ENCODE measurements at places on chromosomes 13 and 19.
A peak's percentile ranks its signal among the peaks of the same experiment; 100 is the strongest.

- no peak for DNase-seq
These were observed 6.3 kb downstream of the ZNF71 start for GRCh38 chr19:56601375-56601774.

DNA sequence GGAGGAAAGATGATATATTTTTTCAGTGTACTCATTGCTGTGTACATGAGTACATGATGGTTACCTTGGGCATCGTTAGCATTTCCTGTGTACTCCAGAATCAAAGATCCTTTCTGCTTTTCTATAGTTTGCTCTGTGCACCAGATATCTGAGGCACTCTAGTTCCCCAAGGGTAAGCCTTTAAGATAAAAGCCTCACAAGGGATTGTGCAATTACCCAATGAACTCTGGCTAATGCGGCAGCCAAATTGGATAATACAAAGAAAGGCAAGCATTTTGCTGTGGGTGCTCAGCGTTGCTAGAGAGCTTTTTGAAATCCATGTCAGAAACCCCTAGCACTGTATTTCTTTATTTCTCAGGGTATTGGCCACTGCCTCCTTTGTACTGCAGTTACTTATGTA lies 2.9 kb downstream of the CYSLTR2 start:
- DNase-seq: no peak

DNA sequence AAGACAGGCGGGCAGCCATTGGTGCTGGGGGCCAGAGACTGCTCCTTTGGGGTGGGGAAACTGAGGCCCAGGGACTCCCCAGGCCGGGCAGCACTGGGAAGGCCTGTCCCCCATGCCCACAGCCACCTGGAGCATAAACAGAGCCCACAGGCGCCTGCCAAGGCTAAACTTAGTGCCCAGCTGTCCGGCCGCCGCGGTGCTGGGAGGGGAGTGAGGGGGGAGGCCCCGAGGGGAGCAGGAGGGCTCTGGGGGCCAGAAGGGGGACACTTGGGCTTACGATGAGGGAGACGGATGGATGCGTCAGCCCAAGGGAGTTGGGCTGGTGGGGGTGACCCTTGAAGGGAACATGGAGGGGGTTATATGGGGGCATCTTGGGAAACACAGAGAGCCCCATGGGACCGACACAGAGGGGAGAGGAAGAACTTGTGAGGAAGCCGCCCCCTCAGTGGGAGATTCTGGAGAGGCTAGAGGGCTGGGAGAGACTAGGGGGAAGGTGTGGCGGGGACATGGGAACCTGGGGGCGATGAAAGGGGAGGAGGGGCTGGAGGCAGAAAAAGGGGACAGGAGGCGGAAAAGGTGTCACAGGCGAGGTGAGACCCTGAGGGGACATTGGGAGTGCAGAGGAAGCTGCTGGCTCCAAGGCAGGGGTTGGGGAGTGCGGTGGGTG lies 2.2 kb downstream of the CERS1 start:
- DNase-seq: no peak

- DNase-seq: no peak
These were observed 37.2 kb upstream of the LRCH1 start for GRCh38 chr13:46515803-46516202.

- no peak for DNase-seq
These were observed 1863.5 kb upstream of the PCDH20 start for GRCh38 chr13:63279136-63279535.

- DNase-seq: no peak
These were observed 307.4 kb downstream of the DIAPH3 start for GRCh38 chr13:59856281-59856810.

- no peak for DNase-seq
These were observed 10.7 kb upstream of the CACNG6 start for GRCh38 chr19:53980539-53981375.

DNA sequence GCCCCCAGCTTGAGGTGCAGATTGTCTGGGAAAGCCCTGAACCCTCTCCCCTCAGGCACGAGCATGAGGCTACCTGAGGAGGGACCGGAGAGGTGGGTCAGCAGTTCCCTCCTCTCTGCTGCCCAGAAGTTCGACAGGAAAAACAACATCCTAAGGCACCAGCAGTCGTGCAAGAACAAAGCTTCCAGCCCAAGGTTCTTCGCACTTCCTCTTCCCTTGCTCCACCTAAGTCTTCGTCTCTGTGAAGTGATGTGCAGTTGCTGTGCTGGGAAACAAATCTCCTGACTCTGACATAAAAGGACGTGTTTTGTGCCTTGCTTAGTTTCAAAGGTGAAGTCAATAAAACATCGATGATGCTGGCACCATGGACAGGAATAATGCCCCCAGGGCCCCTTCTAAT lies 173.3 kb downstream of the USP12 start:
- DNase-seq: no peak

- no peak for DNase-seq
These were observed 839 bp downstream of the COG6 start for GRCh38 chr13:39656325-39656677.

DNA sequence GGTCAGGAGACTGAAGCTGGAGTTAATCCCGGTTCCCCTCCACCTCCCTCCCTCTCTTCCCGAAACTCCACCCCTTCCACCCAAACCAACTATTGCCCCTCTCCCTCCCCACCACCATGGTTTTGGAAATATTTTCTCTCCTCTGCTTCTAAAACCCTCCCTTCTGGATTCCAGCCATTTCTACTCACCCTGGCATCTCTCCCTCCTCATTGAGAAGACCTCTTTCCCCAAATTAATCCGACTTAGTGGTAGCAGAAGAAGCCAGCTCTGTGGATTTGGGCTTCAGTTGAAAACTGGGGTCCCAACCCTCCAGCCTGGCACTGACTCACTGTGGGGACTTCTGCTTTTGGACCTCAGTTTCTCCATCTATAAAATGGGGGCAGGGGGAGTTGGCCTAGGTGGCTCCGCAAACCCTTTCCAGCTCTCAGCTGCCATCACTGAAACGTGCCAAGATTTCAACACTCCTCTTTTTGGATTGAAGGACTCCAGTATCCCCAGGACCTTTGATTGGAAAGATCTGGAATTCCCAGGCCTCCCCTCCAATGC lies 1.6 kb downstream of the GPR4 start:
- no peak for DNase-seq

DNA sequence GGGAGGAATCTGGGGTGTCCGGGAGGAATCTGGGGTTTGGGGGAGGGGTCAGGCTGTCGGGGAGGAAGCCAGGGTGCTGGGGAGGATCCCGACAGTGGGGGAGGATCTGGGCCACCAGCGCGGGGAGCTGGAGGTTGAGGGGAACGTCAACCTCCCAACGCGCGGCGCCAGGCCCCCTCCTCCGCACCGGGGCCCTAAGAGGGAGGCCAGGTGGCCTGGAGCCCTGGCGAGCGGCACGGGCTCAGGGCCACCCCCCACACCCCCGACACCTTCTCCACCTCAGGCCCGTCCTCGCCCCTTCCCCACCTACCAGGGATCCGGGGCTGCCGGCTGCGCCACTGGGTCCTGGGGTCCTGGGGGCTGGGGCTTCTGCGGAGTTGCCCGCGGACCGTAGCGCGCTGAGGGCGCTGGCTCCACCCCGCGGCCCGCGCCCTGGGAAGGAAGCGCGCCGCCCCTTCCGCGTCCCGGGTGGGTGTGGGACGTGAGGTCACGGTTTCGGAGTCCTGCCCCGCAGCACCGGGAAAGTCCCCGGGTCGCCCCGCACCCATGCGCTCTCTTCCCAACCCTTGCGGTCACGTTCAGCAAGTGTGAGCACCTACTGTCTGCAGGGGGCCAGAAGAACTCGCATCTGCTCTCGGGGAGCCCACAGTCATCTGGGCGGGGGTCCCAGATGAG lies at the start of gene TICAM1:
Gene TICAM1, minus strand, starts transcription at position 409 of the 675 bp plus-strand sequence. CDS start 13,335 bp downstream, outside the sequence.
- peak; percentile 80 for DNase-seq

DNA sequence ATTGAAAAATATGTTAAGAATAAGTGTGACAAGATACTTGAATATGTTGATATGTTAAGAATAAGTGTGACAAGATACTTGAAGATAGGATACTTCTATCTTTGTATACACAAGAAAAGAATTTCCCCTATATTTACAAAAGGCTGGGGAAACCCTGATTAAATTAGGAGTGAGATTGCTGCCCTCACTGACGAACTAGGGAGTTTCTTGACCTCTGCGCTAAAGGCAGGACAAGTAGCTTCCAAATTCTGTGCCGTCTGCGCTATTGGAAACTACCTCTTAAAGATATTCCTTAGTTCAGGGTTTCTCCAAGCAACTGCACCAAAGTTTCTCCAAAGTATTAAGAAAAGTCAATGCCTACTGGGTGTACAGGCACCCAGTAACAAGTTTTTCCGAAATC lies 730 bp downstream of the ZNF260 start:
- no peak for DNase-seq
